Frontal cortex (tissue), 4 donors: ENCODE measurements at places on chromosomes 11 and 22.

DNA sequence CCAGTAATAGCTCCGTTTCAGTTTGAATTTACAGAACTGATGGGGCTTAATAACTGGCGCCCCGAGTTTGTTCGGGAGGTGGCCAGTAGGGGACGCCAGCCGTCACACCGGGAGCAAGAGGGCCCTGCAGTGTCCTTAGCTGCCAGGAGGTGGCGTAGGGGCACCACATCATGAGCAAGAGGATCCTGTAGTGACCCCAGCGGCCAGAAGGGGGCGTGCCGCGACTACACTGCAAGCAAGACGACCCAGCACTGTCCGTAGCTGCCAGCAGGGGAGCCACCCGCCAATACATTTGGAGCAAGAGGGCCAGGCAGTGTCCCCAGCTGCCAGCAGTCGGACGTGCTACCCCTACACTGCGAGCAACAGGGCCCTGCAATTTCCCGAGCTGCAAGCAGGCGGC is 663.7 kb upstream of the B3GAT1 start:
- DNase-seq, result no peak

DNA sequence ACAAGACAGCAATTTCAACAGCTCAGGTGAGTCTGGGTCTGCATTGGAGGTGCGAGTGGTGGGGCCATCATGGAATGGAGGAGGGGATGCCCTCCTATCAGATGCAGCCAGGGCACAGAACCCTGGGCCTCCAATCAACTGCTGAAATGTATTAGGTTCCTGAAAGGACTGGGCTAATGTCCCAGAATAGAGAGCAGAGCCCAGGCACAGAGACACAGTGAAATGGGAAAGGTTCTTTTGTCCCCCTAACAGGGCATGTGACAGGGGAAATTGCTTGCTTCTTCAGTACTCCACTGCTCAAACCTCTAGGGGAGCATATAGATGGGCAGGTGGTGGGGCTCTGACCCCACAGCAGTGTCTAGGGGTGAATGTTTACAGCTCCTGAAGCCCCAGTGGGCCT is 87.3 kb upstream of the CLPB start:
- no peak for DNase-seq

DNA sequence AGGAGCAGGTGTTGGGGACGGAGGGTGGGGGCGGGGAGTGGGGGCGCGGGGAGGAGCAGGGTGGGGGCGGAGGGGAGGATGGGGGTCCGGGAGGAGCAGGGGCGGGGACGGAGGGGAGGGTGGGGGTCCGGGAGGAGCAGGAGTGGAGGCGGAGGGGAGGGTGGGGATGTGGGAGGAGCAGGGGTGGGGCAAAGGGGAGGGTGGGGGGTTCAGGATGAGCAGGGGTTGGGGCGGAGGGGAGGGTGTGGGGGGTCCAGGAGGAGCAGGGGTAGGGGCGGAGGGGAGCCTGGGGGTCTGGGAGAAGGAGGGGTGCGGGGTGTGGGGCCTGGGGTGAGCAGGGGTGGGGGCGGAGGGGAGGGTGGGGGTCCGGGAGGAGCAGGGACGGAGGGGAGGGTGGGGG is 17.1 kb downstream of the CRELD2 start:
- DNase-seq, result no peak

GRCh38 chr22:31947296-31947695 is 3.0 kb downstream of the YWHAH start:
- DNase-seq, result no peak

DNA sequence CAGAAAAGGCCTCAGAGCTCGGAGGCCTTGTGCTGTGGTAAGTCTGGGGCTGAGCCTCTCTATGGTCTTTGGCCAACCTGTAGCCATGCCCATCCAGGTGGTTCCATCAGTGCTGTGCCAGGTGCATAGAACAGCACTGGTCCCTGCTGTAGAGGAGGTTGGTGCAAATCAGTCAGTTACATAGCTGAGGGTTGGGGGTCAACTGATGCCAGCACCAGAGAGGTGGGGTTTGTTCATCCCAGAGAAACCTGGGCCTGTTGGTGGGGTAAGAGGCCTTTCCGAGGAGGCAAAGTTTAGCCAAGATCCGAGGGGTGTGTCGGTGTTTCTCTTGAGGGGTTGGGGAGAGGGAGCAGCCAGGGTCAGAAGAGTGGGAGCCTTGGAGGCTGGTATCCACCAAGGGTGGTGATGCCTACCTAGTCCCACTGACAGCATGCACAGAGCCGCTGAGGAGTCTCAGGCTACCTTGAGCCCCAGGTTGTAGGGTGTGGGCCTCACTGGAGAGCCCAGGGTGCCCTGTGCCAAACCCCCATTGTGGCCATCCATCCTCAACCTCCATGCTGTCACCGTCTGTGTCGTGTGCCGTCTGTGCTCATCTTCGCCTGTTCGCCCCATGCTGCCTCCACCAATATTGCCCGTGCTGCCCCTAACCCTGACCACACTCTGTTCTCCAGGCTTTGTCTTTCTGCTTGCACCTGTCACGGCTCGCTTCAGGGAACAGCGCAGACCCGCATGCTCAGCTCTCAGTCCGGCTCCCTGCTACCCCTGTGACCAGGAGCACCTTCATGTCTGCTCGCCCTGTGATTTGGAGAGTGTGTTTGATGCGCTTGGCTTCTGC is 78.7 kb upstream of the SUSD2 start:
- DNase-seq, result no peak
